Thyroid gland (tissue), 4 donors: ENCODE measurements at places on chromosomes 7 and 10.

- DNase-seq = peak; percentile 47
Observed at GRCh38 chr7:6340241-6340640, 67.8 kb upstream of the CYTH3 start.

- DNase-seq = peak; percentile 58
Observed at GRCh38 chr10:110643653-110644597, at the start of gene RBM20. TSS of gene RBM20 (plus strand) at chr10:110644336. CDS start at chr10:110644455, 119 bp downstream.

DNA sequence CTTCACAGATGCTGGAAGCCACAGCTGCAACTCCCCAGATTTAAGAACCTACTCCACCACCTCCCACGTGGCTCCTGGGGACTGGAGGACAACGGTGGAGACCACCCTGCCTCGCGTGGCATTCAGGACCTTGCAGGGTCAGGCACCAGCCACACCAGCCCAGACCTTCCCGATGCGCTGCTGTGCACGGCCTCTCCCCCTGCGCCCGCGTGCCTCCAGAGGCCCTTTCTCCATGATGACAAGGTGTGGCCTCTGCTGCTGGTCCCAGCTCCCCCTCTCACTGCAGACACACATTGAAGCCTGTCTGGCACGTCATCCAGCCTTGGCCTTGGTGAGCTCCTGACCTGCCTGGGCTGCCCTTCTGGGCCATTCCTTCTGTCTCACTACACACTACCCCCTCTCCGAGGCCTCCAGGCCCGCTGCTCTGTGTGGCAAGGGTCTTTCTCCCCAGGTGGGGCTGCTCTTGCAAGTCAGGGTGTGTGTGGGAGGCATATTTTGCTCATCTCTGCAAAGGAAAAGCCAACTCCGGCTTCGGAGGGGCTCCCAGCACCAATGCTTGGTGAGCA is 254.8 kb downstream of the MAD1L1 start:
- no peak for DNase-seq

DNA sequence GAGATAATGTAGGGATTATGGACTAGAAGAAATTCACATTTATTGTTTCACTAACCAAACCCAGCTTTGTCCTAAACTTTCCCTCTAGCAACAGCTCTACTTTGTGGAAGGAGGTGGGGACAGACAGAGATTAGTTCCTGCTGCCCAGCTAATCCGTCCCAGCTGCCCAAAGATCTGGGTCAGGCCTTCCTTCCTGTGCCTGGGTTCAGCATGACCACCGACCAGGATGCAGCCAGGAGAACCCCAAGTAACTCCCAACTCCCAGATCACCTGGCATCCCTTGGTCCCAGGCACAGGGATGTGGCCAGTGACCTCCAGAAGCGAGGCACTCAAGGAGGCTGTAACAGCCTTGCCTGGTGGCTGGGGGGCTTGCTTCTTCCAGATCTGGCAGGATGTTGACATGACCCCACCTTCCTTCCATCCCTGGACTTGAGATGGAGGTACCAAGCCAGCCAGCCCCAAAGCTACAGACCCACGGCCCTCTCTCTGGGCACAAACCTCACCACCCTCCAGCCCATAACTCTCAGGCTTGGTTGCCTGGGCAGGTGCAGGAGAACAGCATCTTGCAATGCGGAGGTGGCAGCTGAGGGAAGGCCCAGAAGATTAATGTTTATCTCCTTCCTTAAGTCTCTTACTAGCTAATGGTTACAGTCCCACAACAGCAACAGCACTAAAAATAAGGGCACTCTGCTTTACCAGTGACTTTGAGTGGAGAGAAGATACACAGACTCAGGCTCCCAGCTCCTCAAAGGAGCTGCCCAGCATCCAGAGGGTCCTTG is 11.1 kb downstream of the CAMK2G start:
- no peak for DNase-seq

DNA sequence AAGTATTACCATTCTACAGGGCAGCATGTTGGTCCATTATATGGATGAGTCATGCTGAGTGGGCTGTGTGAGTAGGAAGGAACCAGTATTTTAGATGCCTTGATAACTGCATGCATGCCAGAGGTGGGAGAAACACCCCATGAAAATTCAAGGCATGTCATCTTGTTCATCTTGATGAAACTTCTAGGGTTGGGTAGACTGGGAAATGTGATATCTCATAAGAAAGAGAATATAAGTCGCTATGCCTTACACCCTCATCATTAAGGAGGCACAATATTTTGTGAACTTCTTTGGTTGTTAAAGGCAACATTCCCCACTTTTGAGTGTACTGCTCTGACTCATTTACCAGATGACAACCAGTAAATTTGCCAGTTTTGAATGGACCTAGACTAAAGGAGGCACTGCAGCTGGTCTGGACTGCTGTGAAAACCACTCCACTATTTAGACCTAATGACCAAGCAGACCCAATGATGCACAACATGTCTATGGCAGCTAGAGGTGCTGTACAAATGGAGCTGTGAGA is 48.0 kb downstream of the ZNF365 start:
- no peak for DNase-seq

GRCh38 chr7:129968592-129969383 is 16.0 kb upstream of the UBE2H start:
- DNase-seq = no peak

DNA sequence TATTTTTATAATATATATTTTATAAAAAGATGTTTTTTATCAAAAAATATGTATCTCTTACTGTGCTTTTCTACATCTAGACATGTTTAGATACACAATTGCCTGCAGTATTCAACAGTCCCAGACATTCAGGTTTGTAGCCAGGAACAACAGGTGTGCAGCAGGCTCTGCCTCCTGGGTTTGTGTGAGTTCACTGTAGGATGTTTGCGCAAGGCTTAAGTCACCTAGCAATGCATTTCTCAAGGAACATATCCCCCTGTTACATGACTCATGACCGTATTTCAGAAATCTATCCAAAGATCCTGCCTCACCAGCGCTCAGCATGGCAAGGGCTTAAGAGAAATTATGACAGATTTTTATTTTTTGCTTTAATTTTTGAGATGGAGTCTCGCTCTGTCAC is 41.5 kb downstream of the PITRM1 start:
- no peak for DNase-seq

- DNase-seq = no peak
Observed at GRCh38 chr7:55005241-55005851, 13.5 kb upstream of the EGFR start.

- no peak for DNase-seq
Observed at GRCh38 chr10:80870282-80870681, 332.6 kb downstream of the SH2D4B start.

DNA sequence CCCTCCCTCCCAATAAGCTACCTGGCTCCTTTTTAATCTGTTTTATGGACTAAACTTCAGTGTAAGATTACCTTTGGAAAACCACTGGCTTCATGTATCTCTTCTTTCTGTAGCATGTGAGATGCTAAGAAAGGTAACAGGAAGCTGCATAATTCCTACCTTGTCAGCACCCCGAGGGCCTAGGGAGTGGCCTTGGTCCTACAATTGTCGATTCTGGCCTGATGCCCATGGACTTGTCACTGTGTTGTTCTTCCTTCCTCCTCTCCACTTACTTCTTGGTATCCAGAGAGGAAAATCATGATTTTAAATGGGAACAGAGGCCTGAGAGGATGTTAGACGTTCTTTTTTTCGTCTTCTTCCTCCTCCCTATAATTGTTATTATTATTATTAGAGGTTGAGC is 42.9 kb upstream of the PDZD8 start:
- DNase-seq = no peak

DNA sequence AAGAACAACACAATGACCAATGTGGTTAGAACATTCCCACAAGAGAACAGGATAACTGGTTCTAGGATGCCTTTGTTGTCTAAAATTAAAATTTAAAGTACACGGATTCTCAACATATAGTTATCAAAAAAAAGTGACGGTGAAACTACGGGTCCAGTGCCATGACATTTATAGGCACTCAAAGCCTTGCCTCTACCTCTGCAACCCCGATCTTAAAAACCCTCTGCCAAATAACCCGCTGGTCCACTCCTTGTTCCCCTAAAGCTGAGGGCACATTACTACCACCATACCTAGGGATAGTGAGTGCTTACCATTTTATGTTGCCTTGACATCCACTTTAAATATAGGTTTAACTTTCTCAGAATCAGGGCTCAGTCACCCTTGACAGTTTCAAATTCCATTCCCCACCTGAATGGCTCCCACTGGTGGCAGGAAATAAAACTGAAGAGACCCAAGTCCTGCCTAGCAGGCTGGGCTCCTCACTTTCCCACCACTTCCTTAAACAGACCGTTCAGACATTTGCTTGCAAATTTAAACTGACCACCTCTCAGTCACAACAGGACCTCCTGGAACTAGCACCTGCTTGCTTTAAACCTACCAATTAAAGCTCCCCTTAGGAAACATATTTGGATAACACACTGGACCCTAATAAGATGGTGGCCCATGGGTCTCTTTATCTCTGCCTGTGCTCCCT is 169.9 kb upstream of the ASAH2 start:
- DNase-seq = peak; percentile 48
